ENCODE measurements at places on chromosomes 1 and 21. TPM values are rescaled to one million over a fixed set of nuclear protein-coding genes. Genes with fewer than 3 reads are reported as not detected.

LRRC8C gene
- polyA plus RNA-seq = 7.0 TPM

DNA sequence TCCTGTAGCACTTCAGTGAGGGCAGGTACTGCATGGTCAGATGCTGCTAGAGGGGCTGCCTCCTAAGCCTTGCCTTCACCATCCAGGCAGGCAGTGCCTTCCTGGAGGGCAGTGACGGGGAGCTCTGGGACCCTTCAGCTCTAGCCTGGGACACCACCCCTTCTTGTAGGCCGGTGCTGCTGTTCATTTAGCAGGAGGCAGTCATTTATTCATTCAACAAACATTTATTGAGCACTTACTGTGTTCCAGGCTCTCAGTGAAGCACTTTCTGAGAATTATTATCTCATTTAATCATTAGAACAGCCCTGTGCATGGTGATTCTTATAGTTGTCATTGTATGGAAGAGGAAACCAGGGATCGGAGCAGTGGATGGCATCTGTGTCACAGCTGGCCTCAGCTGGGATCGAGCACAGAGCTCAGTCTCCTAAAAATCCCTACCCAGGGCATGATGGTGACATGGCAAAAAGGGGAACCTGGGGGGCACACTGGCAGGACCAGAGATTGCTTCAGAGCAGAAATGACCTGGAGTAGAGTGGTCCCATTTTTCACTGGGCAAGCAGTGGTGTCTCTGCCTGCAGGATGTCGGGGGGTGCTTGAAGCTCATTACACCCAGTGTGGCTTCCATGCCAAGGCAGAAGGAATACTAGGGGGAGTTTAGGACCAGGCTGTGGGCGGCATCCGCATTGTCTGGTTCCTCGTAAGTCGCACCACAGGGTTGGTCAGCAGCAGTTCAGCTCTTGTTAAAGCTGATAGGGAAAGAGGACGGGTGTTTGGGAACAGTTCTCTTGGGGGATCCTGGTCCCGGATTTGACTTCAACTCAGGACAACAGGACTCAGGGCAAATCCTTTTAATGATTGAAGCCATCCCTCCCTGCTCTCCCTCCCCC lies 28.8 kb downstream of the ARHGEF10L start:
- no peak for DNase-seq

GRCh38 chr1:213985209-213986019 lies 2.4 kb upstream of the PROX1 start:
- no peak for DNase-seq

DNA sequence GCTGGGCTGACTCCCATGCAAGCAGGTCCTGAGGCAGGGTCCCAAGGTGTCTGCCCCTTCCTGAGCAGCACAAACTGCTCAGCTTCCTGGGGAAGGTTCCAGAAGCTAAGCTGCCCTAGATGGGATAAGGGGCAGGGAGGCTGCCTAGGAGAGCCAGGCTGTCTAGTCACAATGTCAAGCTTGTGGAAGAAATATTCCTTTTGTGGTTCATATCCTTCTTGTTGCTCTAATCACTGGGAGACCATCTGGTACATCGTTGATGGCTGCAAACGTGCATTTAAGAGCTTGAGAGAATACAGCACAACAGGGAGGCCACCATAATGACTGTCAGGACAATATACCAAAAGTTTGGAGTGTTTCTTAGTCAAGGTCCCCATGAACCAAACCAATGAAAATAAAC lies 67.4 kb downstream of the SLC16A1 start:
- no peak for DNase-seq

GRCh38 chr1:237287876-237288521 lies 246.0 kb downstream of the RYR2 start:
- DNase-seq = no peak

- no peak for DNase-seq
These were observed 13.3 kb upstream of the CAPN8 start for GRCh38 chr1:223678841-223679240.
